Hematopoietic multipotent progenitor cell treated with erythropoietin and hydrocortisone succinate and interleukin-3 and kit ligand, for 17 days (in vitro differentiated cells): ENCODE measurements at places on chromosomes 12 and 14.

DNA sequence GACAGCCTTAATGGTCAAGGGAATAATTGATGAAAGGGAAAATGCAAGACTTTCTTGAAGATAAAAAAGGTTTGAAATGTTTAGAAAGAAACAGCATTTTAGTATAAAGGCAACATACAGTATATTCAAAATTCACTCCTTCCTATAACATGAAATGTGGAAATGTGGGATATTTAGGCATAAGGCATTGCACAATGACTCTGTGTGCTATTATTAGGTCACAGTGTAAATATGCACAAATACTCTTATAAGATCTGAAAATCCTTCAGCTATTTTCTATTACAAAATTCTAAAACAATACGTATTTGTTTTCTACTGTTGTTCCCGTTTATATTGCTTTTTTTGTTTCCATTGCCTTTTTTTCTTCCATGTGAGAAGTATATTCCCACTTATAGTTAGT, 127.7 kb downstream of the SLC16A7 start:
- DNase-seq = no peak

DNA sequence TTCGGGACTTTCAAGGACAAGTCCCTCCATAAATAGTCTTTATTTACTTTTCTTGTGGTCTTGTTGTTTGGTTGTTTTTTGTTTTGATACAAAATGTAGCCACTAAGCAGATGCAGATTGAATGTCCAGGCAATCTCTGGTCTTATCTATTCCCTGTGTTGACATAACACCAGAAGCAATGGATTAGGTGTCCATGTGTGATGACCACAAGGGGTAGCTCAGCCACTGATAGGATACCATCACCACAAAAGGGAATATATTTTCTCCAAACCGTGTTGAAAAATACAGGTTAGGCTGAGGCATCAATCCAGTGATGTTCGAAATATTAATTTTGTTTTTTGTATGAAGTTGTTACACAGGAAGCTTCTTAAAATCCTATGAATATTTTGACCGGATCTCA, 196.3 kb downstream of the EPS8 start:
- DNase-seq = no peak

- DNase-seq = no peak
Observed at GRCh38 chr12:123896767-123897166, 75.9 kb downstream of the CCDC92 start.

- no peak for DNase-seq
Observed at GRCh38 chr12:48938805-48939204, 13.5 kb upstream of the FKBP11 start.

- DNase-seq = no peak
Observed at GRCh38 chr14:84202486-84202885, 1327.5 kb upstream of the FLRT2 start.

- no peak for DNase-seq
Observed at GRCh38 chr14:50578433-50578832, 18.5 kb downstream of the ATL1 start.

GRCh38 chr12:14810167-14810952, 3.6 kb downstream of the SMCO3 start:
- DNase-seq = no peak

GRCh38 chr14:103880348-103881267, 33.2 kb upstream of the PPP1R13B start:
- no peak for DNase-seq

DNA sequence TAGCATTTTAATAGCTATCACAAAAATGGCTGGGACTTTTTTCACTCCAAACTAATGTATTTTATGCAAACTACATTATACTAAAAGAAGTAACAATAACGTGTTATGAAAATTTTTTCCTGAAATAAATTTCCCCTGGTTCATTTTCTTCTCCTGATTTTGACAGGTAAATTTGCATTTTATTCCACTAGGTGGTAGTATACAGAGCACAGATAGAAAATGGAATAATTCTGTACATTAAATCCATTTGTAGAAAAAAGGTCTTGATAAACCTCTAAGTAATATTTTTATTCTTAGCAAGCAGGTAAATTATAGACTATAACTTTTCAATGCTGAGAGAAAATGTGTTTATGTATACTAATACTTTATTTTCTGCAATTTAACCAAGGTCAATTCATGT, 96.5 kb downstream of the BCAT1 start:
- DNase-seq = no peak

GRCh38 chr12:18146363-18146762, 56.4 kb upstream of the RERGL start:
- no peak for DNase-seq

DNA sequence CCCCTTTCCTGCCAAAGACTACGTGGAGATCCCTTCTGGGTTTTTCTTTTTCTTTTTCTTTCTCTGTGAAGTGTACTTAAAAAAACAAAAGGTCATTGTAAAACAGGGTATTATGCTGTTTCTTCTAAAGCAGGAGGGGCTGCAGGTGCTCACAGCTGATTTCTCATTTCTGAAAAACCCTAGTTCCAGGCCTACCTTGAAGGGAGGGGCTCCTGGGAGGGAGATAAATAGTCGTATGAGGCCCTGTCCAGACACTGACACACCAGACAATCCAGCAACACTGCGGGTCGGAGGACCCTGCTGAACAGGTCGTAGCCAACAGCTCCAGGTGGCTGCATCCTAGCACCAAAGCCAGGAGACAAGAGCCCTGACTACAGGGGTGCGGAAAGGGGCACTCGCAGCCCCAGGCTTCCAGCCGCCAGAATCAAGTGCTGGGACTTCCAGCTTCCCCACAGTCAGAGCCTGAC, 41.1 kb downstream of the PSMA6 start:
- no peak for DNase-seq

DNA sequence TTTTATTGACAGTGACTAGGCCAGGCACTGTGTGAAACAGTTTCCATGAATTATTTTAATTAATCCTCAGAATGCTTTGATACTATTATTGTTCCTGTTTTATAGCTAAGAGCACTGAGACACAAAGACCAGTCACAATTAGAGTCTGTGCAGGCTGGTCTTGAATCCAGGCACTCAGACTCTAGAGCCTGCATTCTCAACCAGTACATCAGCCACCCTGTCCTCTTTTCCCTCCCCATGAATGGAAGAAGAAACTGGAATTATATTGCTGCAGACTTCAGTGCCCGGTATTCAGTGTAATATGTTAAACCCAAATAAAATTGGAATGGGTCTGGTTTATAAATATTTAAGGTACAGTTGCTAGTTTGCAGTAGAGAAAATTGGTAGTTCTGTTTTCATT, 303.0 kb upstream of the RGS6 start:
- DNase-seq = no peak

GRCh38 chr12:55619354-55620138, 17.1 kb upstream of the OR10P1 start:
- peak; percentile 70 for DNase-seq

DNA sequence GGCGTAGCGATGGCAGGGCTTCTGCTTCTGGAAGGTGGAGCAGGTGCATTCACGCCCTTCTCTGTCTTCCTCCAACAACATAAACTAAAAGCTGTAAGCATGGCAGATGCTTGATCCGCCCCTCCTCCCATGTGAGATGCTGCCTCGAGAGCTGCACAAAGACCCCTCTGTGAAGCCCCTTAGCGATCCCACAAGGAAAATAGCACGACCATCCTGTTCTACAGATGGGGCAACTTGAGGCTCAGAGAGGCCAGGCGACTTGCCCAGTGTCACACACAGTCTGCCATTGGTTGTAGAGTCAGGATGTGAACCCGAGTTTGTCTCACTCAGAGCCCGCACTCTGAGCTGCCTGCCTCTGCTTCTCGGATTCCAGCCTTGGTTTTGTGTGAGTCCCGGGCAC, 144.4 kb downstream of the SCARB1 start:
- no peak for DNase-seq
